CD8-positive, alpha-beta memory T cell (primary cell): ENCODE measurements at places on chromosomes 12 and 14.

DNA sequence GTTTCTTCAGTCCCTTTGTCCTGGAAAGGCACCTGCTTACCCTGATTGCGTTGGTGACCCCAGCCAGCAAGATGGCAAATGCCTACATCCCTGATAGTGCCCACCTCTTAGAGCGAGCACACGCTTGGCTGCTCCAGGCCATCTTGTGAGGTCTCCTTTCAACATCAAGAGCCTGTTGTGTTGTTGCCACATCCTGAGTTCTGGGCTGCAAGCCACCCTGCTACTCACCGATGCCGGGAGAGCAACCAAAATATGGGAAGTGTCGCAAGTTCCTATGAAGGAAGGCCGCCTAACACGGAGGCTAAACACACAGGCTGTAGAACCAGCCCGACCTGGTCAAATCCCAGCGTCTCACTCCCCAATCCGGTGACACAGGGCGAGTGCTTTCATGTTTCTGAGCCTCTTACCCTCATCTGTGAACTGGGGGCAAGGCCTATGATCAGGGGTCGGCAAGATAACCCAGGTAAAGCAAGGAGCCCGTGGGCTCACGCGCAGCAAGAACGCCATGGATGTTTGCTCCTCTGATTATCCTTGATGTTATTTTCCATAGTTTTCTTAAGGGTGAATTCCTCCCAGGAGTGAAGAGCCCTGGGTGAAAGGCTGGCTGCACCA is 98.4 kb downstream of the LGMN start:
- DNase-seq, result peak; percentile 43
- peak overlapping the region; percentile 66 for H3K27ac ChIP-seq
- H3K4me1 ChIP-seq, result peaks cover 66% of the 10 kb centered on the region
- H3K27me3 ChIP-seq, result no peaks in the 10 kb centered on the region

GRCh38 chr12:104942075-104942474 is 16.0 kb downstream of the SLC41A2 start:
- no peak overlapping the region for H3K27ac ChIP-seq
- H3K36me3 ChIP-seq, result no peaks in the 10 kb centered on the region
- H3K4me3 ChIP-seq, result no peak overlapping the region
- no peaks in the 10 kb centered on the region for H3K27me3 ChIP-seq
- no peaks in the 10 kb centered on the region for H3K4me1 ChIP-seq

GRCh38 chr12:89803412-89803811 is 94.8 kb upstream of the ATP2B1 start:
- H3K4me3 ChIP-seq, result no peak overlapping the region
- no peak for DNase-seq
- no peak overlapping the region for H3K27ac ChIP-seq
- H3K27me3 ChIP-seq, result no peaks in the 10 kb centered on the region
- no peaks in the 10 kb centered on the region for H3K4me1 ChIP-seq

DNA sequence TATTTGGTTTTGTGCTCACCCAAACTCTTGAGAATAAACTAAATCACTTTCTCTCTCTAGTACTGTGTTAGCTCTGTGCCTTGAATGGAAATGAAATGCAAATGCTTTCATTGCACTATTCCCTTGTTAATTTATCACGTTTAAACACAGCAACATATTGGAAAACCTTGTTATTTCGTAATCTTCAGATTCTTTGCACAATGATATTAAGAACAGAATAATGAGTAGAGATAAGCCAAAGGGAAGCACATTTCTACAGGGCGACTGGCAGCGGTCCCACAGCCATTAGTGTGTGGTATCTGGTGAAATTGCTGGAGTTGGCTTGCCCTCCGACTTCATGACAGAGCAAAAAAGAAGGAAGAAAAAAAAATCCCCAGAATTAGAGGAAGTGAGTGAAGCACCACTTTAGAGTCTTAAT is 166.1 kb upstream of the E2F7 start:
- no peaks in the 10 kb centered on the region for H3K27me3 ChIP-seq
- H3K4me1 ChIP-seq, result no peaks in the 10 kb centered on the region
- no peak for DNase-seq
- no peak overlapping the region for H3K4me3 ChIP-seq
- no peaks in the 10 kb centered on the region for H3K36me3 ChIP-seq

DNA sequence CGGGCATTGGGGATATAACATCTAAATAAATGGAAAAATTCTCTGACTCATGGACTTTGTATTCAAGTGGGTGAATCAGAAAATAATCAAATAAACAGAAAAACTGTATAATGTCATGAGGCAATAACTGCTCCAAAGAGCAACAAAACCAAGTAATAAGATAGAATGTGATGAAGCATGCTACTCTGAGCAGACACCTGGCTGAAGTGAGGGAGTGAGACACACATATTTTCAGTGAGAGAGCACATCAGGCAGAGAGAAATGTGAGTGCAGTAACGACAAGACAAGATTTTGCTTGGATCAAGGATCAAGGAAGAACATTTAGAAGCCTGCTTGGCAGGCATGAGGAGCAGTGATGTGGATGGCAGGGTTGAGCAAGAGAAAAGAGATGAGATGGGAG is 75.8 kb upstream of the CCDC91 start:
- no peak overlapping the region for H3K4me3 ChIP-seq
- H3K27me3 ChIP-seq, result no peaks in the 10 kb centered on the region

- peaks cover 74% of the 10 kb centered on the region for H3K4me1 ChIP-seq
- peak overlapping the region; percentile 71 for H3K4me3 ChIP-seq
- no peaks in the 10 kb centered on the region for H3K27me3 ChIP-seq
Measured at GRCh38 chr12:57477710-57478681, 1.7 kb downstream of the ARHGAP9 start.

GRCh38 chr12:120856980-120857379 is 47.2 kb downstream of the SPPL3 start:
- no peaks in the 10 kb centered on the region for H3K27me3 ChIP-seq
- H3K4me1 ChIP-seq, result peaks cover 41% of the 10 kb centered on the region

DNA sequence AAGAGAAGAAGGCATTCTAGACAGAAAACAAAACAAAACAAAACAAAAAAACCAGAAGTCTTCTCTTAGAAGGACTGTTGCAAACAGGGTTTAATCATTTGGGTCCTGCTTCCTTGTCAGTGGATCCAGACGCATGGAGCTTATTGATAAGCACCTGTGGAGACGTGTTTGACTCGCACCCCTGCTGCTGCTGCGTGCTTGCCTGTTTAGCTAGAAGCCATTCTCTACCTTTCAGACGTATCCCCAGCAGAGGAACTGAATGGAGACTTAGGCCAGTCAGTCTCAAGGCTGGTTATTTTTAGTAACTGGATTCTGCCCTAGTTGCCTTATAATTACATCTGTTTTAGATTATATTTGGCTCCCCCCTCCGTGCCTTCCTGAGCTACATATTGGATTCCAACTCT is 186.1 kb upstream of the EEA1 start:
- no peak overlapping the region for H3K4me3 ChIP-seq
- H3K36me3 ChIP-seq, result no peaks in the 10 kb centered on the region
- DNase-seq, result no peak
- H3K27me3 ChIP-seq, result no peaks in the 10 kb centered on the region
- no peaks in the 10 kb centered on the region for H3K4me1 ChIP-seq

DNA sequence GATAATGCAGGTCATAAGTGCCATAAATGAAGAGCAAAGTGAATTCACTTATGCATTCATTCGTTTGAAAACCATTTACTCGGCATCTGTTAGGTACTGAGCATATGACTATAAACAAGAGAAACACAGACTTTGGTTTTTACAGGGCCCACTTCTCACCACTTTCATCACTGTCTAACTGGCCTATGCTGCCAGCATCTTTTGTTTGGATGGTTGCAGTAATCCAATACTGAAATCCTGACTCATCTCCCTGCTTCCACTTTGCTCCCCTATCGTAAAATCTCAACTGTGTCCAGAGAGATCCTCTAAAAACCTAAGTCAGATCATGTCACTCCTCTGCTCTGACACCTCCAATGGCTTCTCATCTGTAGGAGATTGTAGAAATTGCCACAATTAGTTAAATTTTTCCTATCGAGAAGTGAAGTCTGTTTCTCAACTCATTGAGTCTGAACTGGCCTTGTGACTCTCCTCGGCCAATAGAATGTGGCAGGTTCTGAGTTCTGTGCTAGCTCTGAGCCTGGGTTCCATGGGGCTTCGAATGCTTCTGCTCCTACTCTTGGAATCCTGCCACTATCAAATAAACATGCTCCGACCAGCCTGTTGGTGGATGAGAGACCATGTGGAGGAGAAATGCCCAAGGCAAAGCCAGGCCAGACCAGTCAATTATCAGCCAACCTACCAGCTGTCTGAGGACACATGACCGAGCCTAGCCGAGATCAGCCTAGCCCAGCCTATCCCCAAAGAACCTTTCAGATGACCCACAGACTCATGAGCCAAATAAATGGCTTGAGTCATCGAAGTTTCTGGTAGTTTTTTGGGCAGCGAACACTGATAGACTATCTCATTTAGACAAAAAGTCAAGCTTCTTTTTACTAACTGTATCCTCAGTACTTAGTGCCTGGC is 2.2 kb upstream of the BATF start:
- no peak overlapping the region for H3K4me3 ChIP-seq
- peaks cover 54% of the 10 kb centered on the region for H3K4me1 ChIP-seq
- H3K27me3 ChIP-seq, result no peaks in the 10 kb centered on the region
- no peak overlapping the region for H3K27ac ChIP-seq
- no peaks in the 10 kb centered on the region for H3K36me3 ChIP-seq

- H3K27ac ChIP-seq, result no peak overlapping the region
- H3K4me3 ChIP-seq, result no peak overlapping the region
- H3K27me3 ChIP-seq, result no peaks in the 10 kb centered on the region
- DNase-seq, result no peak
- no peaks in the 10 kb centered on the region for H3K36me3 ChIP-seq
- H3K4me1 ChIP-seq, result no peaks in the 10 kb centered on the region
Measured at GRCh38 chr12:131883521-131883900, 10.9 kb upstream of the ULK1 start.

GRCh38 chr12:1907652-1908611 is 10.5 kb downstream of the CACNA2D4 start:
- no peaks in the 10 kb centered on the region for H3K27me3 ChIP-seq
- no peak overlapping the region for H3K27ac ChIP-seq
- H3K4me1 ChIP-seq, result no peaks in the 10 kb centered on the region
- no peak for DNase-seq

DNA sequence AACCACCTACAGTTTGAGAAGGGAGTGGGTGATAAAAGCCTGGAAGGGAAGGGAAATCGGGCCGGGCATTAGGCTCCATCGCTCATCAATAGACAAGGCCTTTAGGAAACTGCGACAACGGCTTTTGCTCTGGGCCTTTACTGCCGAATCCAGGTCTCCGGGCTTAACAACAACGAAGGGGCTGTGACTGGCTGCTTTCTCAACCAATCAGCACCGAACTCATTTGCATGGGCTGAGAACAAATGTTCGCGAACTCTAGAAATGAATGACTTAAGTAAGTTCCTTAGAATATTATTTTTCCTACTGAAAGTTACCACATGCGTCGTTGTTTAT is 261 bp upstream of the RNU7-1 start:
- H3K36me3 ChIP-seq, result no peaks in the 10 kb centered on the region
- H3K4me3 ChIP-seq, result peak overlapping the region; percentile 72

- H3K4me1 ChIP-seq, result no peaks in the 10 kb centered on the region
- H3K27ac ChIP-seq, result no peak overlapping the region
- no peak overlapping the region for H3K4me3 ChIP-seq
- no peak for DNase-seq
Measured at GRCh38 chr12:103827911-103828391, 13.1 kb downstream of the NT5DC3 start.

GRCh38 chr12:51896236-51896635 is 8.3 kb downstream of the ANKRD33 start:
- no peak for DNase-seq
- H3K27me3 ChIP-seq, result no peaks in the 10 kb centered on the region
- H3K4me1 ChIP-seq, result no peaks in the 10 kb centered on the region

- H3K27ac ChIP-seq, result no peak overlapping the region
- no peaks in the 10 kb centered on the region for H3K36me3 ChIP-seq
- no peak overlapping the region for H3K4me3 ChIP-seq
- H3K4me1 ChIP-seq, result no peaks in the 10 kb centered on the region
Measured at GRCh38 chr14:74952697-74953484, 2.5 kb downstream of the PGF start.

- DNase-seq, result no peak
- H3K4me1 ChIP-seq, result no peaks in the 10 kb centered on the region
Measured at GRCh38 chr12:13173012-13173932, 23.3 kb upstream of the EMP1 start.

GRCh38 chr12:101490286-101490920 is 15.3 kb downstream of the SPIC start:
- H3K27ac ChIP-seq, result no peak overlapping the region
- no peak for DNase-seq
- H3K27me3 ChIP-seq, result no peaks in the 10 kb centered on the region
- H3K4me3 ChIP-seq, result no peak overlapping the region
- H3K4me1 ChIP-seq, result no peaks in the 10 kb centered on the region

- no peaks in the 10 kb centered on the region for H3K36me3 ChIP-seq
- H3K4me3 ChIP-seq, result no peak overlapping the region
- DNase-seq, result no peak
- H3K4me1 ChIP-seq, result no peaks in the 10 kb centered on the region
- H3K27ac ChIP-seq, result no peak overlapping the region
Measured at GRCh38 chr14:41062826-41063225, 543.9 kb upstream of the LRFN5 start.

DNA sequence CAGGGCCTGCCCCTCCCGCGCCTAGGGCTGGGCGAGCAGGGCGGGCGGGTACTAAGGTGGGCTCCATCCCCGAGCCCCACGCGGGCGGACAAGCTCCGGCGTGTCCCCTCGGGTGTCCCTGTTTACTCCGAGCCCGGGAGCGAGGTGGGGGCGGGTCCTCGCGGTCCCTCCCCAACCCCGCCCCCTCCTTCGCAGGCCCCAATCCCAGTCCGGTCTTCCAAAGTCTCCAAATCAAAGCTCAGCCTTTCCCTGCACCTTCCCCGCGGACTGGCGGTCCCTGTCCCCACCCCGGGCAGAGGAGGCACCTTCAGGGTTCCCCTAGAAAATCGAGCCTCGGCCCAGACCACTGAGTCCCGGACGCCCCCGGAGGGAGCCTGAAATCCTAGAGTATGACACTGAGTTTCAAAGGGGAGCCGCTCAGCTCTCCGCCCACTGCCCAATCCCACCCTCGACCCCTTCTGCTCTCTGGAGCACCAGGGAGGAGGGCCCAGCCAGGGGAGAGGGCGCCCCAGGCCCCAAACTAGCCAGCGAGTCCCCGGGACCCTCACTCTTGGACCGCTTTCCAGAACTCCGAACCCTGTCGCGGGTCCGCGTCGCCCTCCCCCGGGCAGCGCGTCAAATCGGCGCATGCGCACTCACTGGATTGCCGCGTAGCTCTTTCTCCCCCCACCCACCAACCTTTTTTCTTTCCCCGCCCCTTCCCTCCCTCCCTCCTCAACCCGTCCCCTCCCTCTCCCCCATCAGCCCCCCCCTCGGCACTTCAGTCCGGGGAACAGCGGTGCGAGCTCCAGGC is at the start of gene LRP1:
Gene LRP1, plus strand, starts transcription at position 758 of the 793 bp plus-strand sequence. CDS start 482 bp downstream, outside the sequence.
- no peak within 1 kb of the TSS for H3K27ac ChIP-seq
- no peaks in the 10 kb centered on the region for H3K27me3 ChIP-seq
- peak within 1 kb of the TSS; percentile 86 for H3K4me3 ChIP-seq

GRCh38 chr12:45234139-45234865 is 18.4 kb downstream of the ANO6 start:
- H3K4me1 ChIP-seq, result peaks cover 8% of the 10 kb centered on the region
- H3K4me3 ChIP-seq, result no peak overlapping the region
- no peaks in the 10 kb centered on the region for H3K27me3 ChIP-seq
- H3K27ac ChIP-seq, result peak overlapping the region; percentile 48
